ENCODE measurements at places on chromosomes 5 and 9. TPM values are rescaled to one million over a fixed set of nuclear protein-coding genes. Genes with fewer than 3 reads are reported as not detected.

Gene MSX2
- 2.1 TPM for total RNA-seq

Gene STPG3
- total RNA-seq, result not detected

Gene EQTN
- total RNA-seq, result not detected

Gene TMC1
- 0.27 TPM for total RNA-seq

Gene SPINK4
- total RNA-seq, result not detected

Gene ADAMTS16
- total RNA-seq, result not detected

Gene SEMA6A
- total RNA-seq, result 4.5 TPM

Gene ARHGEF39
- 0.48 TPM for total RNA-seq

Gene PCDHGB1
- 12.6 TPM for total RNA-seq

Gene GFM2
- total RNA-seq, result 45.2 TPM

Gene RNF20
- 58.4 TPM for total RNA-seq

Data from cardiac septum (tissue), 1 donor.